CD8-positive, alpha-beta memory T cell (primary cell): ENCODE measurements at places on chromosomes 2 and 18. TPM values are rescaled to one million over a fixed set of nuclear protein-coding genes. Genes with fewer than 3 reads are reported as not detected.

DNA sequence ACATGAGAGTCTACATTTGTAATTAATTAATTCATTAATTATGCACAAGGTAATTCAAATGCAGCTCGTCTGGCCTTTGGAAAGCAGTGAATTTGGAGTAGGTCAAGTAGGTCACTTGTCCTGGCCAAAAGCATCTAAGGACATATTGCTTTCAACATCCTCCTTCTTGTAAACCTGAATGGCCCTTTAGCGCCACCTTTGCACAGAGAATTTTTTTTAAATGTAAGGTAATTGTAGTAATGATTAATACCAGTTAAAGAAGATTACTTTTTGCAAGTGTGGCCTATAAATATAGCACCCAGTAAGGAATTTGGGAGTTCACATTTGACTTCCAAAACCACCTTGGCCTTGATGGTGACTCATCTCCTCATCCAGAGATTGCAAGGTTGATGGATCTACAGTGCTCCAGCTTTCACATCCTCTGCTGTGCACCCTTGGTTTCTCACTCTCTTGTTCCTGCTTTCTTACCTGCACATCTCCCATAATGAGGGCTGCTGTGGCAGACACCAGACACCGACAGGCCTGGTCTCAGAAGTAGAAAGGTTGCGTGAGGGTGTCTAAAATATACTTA, 481.7 kb downstream of the TGIF1 start:
- no peak overlapping the region for H3K4me3 ChIP-seq
- no peaks in the 10 kb centered on the region for H3K36me3 ChIP-seq
- no peaks in the 10 kb centered on the region for H3K4me1 ChIP-seq
- DNase-seq, result no peak
- H3K27me3 ChIP-seq, result no peaks in the 10 kb centered on the region

The SYT4 gene
- total RNA-seq, result not detected

GRCh38 chr2:109403841-109404201, 209.9 kb downstream of the SEPTIN10 start:
- H3K4me3 ChIP-seq, result no peak overlapping the region
- H3K36me3 ChIP-seq, result no peaks in the 10 kb centered on the region
- no peak overlapping the region for H3K27ac ChIP-seq
- no peaks in the 10 kb centered on the region for H3K27me3 ChIP-seq
- DNase-seq, result no peak

DNA sequence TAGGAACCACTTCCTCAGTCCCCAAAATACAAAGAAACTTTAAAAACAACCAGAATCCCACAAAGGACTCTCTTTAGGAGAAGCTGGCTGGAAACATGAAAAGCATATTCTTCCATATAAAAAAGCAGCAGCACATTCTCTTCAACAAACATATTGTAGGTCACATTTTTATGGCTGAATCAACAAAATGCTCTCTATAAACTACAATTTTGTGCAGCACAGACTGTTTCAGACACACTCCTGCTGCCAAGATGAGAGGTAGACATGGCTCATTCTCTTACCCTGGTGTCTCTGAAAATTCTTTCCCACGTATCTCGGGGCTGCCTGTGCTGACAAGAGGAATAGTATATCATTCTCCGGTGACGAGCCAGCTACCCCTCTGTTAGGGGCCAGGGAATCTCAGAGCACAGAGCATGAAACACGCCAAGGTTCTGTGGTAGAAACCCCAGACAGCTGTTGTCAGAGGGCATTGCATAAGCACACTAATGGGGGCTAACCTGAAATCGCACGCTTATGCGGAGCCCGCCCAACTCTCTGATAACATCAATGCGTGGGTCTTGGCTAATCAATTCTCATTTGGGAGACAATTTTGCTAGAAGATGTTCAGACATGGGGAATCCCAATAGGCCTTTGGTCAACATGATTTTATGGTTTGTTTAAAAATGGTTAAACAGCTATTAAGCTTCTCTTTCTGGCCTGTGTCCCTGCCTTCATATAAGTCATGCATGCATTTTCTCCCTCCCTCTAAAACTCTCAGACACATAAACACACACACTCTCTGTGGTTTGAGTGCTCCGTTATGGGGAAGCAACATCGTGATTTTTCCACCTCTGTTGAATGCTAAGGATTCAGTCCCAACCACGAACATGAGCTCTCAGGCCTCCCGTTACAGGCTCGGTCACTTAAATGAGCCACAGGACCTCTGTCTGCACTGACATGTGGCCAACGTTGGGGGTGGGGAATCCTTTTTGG, 177.5 kb downstream of the INO80D start:
- no peak overlapping the region for H3K27ac ChIP-seq
- no peaks in the 10 kb centered on the region for H3K4me1 ChIP-seq
- no peaks in the 10 kb centered on the region for H3K27me3 ChIP-seq
- DNase-seq, result no peak
- H3K36me3 ChIP-seq, result no peaks in the 10 kb centered on the region

DNA sequence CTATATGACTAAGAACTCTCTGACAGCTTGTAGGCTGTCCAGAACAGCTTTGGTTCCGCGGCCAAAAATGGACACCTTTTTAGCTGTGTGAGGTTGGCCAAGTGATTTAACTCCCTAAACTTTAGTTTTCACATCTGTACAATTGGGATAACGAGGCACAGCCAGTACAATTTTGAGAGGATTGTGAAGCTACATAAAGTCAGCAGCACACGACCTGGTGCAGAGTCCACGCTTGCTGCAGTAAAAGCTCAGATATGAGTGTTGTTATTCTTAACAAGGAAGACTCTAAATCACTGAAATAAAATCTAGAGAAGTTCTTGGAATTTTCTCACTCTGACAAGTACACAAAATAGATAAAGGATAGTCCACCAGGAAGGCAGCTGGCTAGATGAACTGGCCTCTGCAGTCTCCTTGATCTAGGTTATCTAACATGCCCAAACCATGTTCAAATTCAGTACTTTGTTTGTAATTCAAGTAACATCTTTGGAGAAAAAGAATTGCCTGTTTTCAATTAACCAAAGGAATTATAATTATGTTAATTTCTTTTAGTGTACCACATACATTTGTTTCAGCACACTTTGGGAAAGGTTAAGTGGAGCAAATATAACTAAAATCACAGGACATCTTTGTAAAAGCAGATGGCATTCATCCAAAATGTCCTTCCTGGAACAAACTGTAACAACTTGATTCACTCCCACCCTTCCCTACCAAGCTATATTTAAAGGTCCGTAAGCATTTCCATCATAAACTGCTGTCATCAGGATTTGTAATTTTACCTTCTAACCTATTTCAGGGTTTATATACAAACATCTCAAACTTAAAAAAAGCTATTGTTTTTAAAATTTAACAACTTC, 201.7 kb upstream of the STK17B start:
- H3K4me3 ChIP-seq, result no peak overlapping the region
- DNase-seq, result no peak
- H3K36me3 ChIP-seq, result no peaks in the 10 kb centered on the region
- H3K27me3 ChIP-seq, result no peaks in the 10 kb centered on the region
- H3K27ac ChIP-seq, result no peak overlapping the region
- no peaks in the 10 kb centered on the region for H3K4me1 ChIP-seq

DNA sequence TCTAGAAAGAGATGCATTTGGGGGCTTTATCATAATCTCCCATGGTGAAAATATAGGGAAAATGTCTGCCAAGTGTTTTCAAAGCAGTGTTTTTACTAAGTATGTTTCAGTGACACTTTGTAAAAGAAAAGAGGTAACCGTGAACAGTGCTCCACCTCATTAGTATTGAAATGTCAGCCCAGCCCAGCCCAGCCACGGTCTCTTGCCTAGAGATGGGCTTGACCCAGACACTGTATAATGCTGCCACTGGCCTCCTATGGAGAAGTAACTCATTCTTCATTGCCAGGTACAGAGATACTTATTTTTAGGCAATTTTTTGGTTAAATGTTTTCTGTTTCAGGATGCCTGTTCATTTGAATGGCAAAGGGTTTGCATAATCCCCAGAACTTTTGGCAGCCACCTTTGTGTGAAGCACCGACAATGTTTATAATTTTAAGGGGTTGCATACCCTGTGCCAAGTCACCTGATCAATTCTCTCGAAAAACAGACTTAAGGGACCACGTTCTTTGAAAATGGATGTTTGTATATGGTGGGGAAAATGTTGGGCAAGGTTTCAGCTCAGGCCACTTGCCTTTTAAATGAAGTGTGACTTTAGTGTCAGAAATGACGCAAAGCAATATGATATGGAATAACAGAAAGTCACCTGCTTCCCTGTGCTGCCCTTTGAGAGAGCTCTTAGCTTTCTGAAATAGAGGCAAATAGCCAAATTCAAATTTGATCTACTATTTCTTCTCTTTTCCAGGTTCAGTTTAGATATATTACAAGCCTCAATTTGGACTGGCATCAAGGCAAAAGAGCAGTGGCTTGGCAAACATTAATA, 314.5 kb upstream of the RGPD4 start:
- no peak overlapping the region for H3K27ac ChIP-seq
- H3K4me3 ChIP-seq, result no peak overlapping the region
- no peaks in the 10 kb centered on the region for H3K27me3 ChIP-seq
- no peaks in the 10 kb centered on the region for H3K36me3 ChIP-seq

The SCG2 gene
- not detected for total RNA-seq

- no peak overlapping the region for H3K27ac ChIP-seq
- H3K36me3 ChIP-seq, result no peaks in the 10 kb centered on the region
- no peak for DNase-seq
These were observed 38.8 kb upstream of the RBMS1 start for GRCh38 chr2:160532388-160532787.

GRCh38 chr2:21821672-21822227, 698.0 kb downstream of the TDRD15 start:
- H3K4me3 ChIP-seq, result no peak overlapping the region
- H3K36me3 ChIP-seq, result no peaks in the 10 kb centered on the region
- no peaks in the 10 kb centered on the region for H3K27me3 ChIP-seq
- DNase-seq, result no peak
- H3K4me1 ChIP-seq, result no peaks in the 10 kb centered on the region

GRCh38 chr2:32222966-32223365, 41.7 kb downstream of the NLRC4 start:
- no peak for DNase-seq
- H3K4me1 ChIP-seq, result no peaks in the 10 kb centered on the region
- H3K36me3 ChIP-seq, result peaks cover 7% of the 10 kb centered on the region

DNA sequence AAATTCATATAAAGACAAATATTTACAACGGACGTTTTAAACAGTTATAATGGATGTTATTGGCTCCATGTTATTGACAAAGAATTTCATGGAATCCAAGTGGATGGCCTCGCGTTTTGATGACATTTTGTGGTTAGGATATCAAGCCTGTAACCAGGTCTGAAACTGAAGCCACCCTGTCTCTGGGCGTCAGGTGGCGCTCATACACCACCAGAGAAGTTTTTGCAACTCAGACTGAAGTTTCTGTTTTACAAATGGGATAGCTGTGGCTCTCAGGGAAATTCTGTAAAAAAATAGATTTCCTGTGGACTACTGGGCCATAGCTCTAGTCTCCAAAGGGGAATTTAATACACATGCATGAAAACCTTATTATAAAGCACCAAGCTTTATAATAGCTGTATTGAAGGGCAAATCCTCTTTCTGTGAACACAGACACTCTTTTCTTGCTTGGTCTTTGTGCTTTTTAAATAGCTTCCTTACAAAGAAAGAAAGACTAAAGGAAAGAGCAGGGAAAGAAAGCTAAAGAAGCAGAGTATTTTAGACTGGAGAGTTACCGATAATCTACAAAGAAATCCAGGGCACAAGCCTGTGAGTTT, 86.7 kb downstream of the C18orf54 start:
- DNase-seq, result no peak
- H3K4me3 ChIP-seq, result no peak overlapping the region
- H3K4me1 ChIP-seq, result no peaks in the 10 kb centered on the region
- no peaks in the 10 kb centered on the region for H3K36me3 ChIP-seq

GRCh38 chr2:96252526-96252925, 13.3 kb downstream of the TMEM127 start:
- DNase-seq, result no peak
- H3K36me3 ChIP-seq, result peaks cover 36% of the 10 kb centered on the region
- H3K27ac ChIP-seq, result no peak overlapping the region
- H3K4me3 ChIP-seq, result no peak overlapping the region

GRCh38 chr2:226906163-226906693, 70.4 kb downstream of the RHBDD1 start:
- H3K4me1 ChIP-seq, result no peaks in the 10 kb centered on the region
- no peak overlapping the region for H3K27ac ChIP-seq
- no peak for DNase-seq
- peaks cover 9% of the 10 kb centered on the region for H3K36me3 ChIP-seq
- H3K27me3 ChIP-seq, result no peaks in the 10 kb centered on the region
- no peak overlapping the region for H3K4me3 ChIP-seq

The SCYGR4 gene
- not detected for total RNA-seq

GRCh38 chr2:71665168-71666093, 212.1 kb downstream of the DYSF start:
- DNase-seq, result no peak
- no peaks in the 10 kb centered on the region for H3K27me3 ChIP-seq
- H3K36me3 ChIP-seq, result no peaks in the 10 kb centered on the region
- no peak overlapping the region for H3K27ac ChIP-seq

The PLGLB2 gene
- total RNA-seq, result 0.89 TPM

GRCh38 chr18:8732442-8733360, 27.3 kb downstream of the MTCL1 start:
- H3K27me3 ChIP-seq, result no peaks in the 10 kb centered on the region
- DNase-seq, result no peak
- H3K4me1 ChIP-seq, result no peaks in the 10 kb centered on the region
- no peak overlapping the region for H3K27ac ChIP-seq
- H3K4me3 ChIP-seq, result no peak overlapping the region

The TMEM17 gene
- 0.84 TPM for total RNA-seq

DNA sequence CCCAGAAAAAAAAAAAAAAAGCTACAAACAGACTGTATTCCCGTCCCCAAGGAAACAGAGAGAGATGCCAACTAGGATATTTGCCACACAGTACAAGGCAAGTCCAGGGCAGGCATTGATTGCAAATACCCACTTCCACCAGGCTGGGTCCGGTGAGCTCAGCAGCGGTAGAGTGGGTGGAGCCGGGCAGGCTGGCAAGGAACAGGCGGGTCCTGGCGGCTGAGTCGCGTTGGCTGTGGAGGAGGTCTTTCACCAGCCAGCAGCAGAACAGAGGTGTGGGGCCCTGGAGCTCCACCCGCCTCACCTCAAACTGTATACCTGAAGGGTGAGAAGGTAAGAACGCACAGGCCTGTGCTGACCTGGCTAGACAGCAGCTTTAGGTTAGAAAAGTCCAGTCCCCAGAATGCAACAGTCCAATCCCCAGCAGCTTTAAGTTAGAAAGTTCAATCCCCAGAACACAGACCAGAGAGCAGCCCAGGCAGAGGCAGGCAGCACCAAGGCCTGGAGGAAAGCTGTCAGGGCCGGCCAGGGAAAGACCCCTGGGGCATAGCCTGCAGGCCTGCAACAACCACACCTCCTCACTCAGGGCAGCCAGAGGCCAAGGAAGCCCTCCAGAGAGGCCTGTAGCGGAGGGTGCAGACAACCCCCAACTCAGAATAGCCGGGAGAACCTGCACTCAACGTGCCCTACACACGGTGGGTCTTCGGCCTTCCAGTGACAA, 21.9 kb upstream of the MTERF4 start:
- H3K27me3 ChIP-seq, result no peaks in the 10 kb centered on the region
- no peak for DNase-seq
